Activated naive CD4-positive, alpha-beta T cell treated with Interleukin-2 at 50 U/mL for 16 hours (primary cell): ENCODE measurements at places on chromosomes 2 and 18.

- no peak for DNase-seq
Measured at GRCh38 chr2:231992888-231993287, 31.4 kb downstream of the DIS3L2 start.

DNA sequence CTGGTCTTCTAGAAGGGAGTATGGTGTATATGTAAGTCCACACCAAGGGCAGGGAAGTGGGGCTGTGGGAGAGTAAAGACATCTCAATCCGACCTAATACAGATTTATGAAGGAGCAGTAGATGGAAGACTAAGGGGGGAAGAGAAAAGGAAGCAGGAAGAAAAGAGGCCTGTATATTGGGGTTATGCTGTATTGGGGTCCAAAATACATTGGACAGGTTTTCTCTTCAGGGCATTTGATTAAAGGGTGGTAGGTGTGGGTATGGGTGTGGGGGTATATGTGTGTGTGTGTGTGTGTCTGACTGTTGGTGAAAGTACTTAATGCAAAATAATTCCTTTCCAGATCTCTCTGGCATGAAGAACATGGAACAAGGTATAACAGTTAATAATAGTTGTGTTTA, 33.6 kb upstream of the SCYGR2 start:
- no peak for DNase-seq

GRCh38 chr2:217510771-217511291, 492.0 kb downstream of the TNS1 start:
- no peak for DNase-seq

- no peak for DNase-seq
Measured at GRCh38 chr2:238080518-238080917, 19.6 kb upstream of the ESPNL start.

GRCh38 chr2:28273751-28274150, 118.9 kb upstream of the FOSL2 start:
- no peak for DNase-seq

DNA sequence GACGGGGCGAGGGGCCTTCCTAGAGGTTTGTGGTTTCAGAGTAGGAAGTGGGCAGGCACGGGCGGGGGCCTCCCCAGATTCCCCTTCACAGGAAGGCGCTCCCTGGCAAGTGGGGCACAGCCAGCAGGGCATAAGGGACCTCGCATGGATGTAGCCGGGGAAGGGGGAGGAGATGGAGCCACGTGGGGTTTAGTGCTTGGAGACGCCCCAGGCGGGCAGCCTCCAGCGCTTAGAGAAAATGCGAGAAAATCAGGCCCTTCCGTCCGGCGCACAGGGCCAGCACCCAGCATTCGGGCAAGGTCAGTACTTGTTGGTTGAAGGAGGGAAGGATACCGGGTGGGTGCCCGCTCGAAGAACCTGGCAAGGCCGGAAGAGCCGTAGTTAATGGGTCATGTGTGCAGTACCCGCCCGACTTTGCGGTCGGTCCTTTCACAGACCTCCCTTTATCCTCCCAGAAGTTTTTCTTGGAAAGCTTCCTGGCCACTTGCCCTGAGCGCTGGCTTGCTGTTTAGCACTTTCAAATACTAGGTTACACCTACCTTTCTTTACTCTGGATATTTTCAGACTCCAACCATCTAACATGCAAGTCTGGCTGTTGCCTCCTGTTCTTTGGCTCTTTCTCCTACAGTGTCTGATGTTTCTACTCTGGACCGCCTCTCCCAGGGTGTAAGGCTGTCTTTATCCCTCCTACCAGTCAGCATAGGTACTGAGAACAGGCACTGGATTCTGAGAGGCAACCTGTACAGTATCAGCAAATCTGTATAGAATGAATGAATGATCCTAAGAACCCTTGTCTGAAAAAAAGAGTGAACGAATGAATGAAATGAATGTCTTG, 78.1 kb downstream of the CIB4 start:
- no peak for DNase-seq

- DNase-seq: no peak
Measured at GRCh38 chr2:9980520-9980919, 29.0 kb downstream of the GRHL1 start.

DNA sequence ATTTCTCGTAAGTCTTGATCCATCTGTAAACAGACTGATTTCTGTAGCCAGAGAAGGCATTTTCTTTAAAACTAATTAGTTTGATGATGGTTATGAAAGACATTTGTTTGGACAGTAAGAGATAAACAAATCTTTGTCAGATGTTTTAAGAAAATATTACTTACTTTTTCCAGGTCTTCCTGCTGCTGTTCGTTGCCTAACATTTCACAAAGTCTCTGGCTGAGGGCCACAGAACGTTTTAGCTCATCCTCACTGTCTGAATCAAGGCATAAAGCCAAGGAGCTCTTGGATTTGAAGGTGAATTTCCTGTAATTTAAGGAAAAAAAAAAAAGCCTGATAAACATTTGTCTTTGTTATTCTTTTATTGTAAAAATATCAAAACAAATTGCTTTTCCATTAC, 57.8 kb downstream of the VIL1 start:
- no peak for DNase-seq

DNA sequence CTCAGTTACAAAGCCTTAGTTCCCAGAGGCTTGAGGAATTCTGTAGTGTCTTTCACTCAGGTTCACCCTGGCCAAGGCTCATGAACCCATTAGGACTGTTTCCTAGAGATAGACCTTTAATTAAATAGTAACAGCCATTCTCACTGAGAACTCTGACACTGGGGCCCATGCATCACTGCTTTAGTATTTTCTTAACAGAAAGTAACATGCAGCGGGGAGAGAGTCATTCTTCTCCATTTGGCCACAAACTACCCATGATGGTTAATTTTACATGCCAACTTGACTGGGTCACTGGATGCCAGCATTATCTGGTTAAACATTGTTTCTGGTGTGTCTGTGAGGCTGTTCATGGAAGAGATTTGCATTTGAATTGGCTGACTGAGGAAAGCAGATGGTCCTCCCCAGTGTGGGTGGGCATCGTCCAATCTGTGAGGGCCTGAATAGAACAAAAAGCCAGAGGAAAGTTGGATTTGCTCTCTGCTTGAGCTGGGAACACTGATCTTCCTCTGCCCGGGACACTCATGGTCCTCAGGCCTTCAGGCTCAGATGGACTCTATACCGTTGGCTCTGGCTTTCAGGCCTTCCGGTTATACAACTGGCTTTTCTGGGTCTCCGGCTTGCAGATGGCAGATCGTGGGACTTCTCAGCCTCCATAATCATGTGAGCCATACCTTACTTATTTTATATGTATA, 5.6 kb upstream of the CPLX4 start:
- no peak for DNase-seq

DNA sequence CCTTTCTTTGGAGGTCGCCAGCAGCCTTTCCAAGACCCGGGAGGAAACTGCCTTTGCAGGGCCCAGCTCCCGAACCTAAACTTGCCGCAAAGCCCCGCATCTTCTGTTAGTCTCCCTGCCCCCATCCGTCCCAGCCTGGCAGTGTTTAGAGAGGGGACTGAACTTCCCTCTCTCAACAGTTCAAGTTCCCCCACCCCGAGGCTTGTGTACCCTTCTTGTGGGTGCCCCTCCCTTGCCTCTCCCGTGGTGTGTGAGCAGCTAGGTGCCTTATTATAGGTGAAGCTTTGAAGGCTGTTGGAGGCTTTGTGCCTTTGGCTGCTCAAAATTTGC, 1.4 kb downstream of the LBH start:
- peak; percentile 38 for DNase-seq

DNA sequence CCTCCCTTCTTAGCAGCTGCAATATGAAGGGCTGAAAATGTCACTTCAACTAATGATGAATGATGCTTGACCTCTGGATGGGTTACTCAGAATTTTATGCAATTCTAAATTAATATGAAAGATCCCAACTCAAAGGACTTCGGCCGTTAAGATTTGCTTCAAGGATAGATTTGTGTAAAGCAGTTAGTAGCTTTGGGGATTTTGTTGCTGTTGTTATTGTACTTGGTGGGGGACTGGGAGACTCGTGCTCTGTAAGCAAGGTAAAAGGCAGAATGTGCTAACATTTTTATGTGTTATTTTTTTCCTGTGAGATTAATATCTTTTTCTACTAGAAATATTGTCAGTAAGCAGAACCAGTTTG, 478.8 kb downstream of the ARHGAP15 start:
- no peak for DNase-seq

DNA sequence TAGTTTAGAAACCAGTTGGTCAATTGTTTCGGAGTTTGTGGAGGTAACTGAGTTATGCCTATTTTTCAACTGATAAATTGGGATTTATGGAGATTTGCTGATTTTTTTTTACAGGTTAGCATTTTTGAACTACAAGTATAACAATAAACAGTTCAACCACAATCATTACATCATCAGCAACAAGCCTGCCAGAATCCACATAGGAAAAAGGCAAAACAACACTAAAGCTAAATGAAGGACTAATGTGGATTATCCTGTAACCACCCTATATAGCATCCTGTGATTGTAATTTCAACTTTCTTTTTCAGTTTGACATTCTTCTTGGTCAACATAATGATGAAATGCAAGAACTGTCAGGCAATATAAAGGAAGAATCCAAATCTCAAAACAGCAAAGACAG, 76.5 kb downstream of the CCDC102B start:
- DNase-seq: no peak

- DNase-seq: no peak
Measured at GRCh38 chr2:54531558-54531957, 75.4 kb downstream of the SPTBN1 start.

DNA sequence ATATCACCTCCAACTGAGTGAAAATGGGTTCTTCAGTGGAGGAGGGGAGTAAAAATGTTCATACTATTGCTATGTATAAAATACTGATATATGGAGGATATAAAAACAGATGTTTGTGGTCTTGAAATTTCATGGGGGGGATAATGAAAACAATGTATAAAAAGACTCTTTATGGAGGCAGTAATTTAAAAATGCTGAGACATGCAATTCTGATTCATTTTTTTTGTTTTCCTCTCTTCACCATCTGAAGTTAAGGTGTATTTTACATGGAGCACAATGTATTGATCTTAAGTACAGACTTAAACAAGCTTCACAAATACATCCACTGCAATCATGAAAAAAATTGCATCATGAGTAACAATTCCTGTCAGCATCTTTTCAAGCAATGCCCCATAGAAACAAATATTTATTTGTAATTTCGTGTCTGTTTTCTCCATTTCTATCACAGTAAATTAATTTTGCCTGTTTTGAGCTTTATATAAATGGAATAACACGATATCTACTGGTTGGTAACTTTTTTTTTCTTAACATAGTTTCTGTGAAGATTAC, 393.2 kb upstream of the ZNF804A start:
- DNase-seq: no peak

DNA sequence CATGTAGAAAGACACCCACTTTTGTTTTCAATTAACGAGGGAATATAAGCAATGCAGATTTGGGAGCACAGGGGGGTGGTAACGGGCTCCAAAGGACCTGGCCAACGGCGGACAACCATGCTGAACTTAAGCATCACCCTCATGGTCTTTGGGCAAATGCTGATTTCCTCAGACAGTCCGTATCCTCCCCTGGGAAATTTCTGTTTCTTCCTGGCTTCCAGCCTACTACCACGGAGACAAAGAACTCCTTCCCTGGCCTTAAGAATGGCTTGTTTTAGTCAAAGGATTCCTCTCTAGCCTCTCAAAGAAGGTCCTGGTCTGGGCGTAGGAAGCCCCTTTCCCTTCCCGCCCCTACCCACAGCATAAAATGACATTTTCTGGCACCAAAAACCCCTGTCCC, 34.3 kb downstream of the EN1 start:
- DNase-seq: no peak

DNA sequence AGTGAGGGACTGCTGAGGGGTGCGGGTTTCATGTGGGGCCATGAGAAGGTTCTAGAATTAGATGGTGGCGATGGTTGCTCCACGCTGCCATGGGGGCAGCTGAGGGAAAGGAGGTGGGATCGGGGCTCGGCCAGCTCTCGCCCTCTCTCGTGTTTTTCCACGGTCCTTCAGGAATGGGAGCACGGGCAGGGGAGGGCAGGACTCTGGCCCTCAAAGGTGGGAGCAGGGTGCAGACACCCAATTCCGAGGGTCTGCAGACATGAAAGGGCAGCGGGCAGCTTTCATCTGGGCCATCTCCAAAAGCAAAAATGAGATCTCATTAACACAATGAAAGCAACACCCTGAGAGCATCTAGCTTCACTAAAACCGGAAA, 53.4 kb upstream of the SALL3 start:
- DNase-seq: no peak

GRCh38 chr2:152033011-152033925, 65.6 kb downstream of the CACNB4 start:
- DNase-seq: no peak

DNA sequence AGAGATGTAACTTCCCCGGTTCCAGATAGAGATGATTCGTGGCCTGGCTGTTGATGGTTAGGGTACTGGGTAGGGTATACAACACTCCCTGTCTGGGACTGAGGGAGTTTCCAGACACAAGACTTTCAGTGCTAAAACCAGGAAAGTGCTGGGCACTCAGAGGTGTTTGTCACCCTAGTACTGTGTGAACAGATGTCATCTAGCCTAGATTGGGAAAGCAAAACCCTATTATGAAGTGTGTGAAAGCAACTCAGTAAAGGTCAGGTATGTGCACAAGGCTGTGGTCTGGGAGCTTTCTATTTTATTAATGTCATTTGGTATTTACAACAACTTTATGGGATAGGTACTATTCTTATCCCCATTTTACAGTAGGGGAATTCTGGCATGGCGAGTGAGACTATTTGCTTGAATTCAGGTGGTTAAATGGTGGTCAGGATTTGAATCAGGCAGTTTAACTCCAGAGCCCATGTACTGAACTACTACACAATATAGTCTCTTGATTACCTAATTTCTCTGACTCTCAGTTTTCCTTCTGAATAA, 2.6 kb downstream of the BZW1 start:
- peak; percentile 17 for DNase-seq

- DNase-seq: no peak
Measured at GRCh38 chr18:73093687-73094250, 226.0 kb upstream of the NETO1 start.

GRCh38 chr2:207734264-207734635, 22.8 kb downstream of the CCNYL1 start:
- no peak for DNase-seq

GRCh38 chr2:30361751-30362394, 85.2 kb upstream of the LCLAT1 start:
- no peak for DNase-seq

GRCh38 chr18:77086034-77086433, 46.5 kb downstream of the MBP start:
- DNase-seq: no peak

GRCh38 chr2:88177556-88177955, 7.4 kb downstream of the THNSL2 start:
- DNase-seq: no peak

DNA sequence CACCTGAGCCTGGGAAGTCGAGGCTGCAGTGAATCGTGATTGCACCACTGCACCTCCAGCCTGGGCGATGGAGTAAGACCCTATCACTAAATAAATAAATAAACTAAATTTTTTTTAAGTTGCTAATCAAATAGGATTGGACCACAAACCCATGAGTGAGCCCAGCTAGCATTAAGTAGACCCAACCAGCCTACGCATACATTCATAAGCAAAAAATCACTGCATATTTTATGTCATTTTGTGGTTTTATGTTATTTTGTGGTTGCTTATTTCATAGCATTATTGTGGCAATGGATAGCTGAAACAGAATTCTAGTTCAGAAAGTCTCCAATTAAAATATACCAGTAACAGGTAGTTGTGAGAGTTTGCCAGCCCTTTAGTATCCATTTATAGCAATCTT, 29.1 kb upstream of the ZC3H15 start:
- DNase-seq: no peak

- no peak for DNase-seq
Measured at GRCh38 chr2:30716123-30716900, 90.9 kb downstream of the CAPN13 start.

GRCh38 chr2:45567288-45567963, 43.6 kb downstream of the SRBD1 start:
- DNase-seq: no peak
